Cortex of kidney (tissue), 1 donor: ENCODE measurements at places on chromosomes 2 and 18.

- no peak for DNase-seq
Measured at GRCh38 chr2:74894272-74894981, 60.5 kb downstream of the HK2 start.

DNA sequence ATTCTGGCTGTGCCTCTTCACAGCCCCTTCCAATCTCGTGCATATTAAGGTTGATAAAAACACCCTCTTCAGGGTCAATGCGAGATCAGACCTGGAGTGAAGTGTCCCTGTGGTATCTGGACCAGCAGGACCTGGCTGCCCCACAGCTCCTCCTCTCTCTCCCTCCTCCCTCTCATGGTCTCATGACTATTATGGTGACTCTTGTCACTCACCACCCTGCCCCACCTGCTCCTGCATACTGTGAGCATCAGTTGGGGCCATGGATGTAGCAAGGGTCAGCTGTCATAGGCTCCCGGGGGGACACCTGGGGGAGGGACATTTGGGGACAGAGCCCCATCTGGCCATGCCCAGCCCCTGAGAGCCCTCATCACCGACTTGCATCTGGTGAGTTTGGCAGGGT lies 50.2 kb downstream of the ODC1 start:
- DNase-seq: no peak

- DNase-seq: no peak
Measured at GRCh38 chr18:28163201-28163775, 13.6 kb downstream of the CDH2 start.

DNA sequence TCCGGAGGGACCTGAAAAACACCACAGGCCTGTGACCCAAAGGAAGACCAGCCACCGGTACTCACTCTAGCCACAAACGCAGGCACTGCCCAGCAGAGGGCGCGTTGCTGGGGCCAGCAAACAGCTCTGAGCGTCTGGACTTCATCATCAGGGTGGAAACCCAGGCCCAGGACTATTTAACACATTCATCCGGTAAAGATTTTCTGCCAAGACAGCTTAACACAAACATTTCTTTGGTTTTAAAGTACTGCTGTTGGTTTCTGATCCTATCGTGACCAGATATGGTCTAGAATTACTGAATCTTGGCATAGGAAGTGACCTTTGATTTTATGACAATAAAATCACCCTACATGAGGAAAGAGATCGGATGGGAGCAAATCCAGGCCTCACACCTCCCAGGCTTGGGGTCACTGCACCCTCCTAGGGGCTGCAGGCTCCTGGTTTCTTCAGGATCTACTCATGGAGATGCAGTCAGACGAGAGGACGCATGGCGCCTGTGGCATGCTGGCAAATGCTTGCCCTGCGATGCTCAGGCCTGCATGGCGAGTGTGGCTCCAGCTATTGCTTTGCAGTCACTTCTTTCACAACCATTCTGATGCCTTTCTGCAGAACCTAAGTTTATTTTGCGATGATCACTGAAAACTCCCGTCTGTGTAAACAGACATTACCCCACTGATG lies 130.4 kb downstream of the COL4A4 start:
- no peak for DNase-seq

DNA sequence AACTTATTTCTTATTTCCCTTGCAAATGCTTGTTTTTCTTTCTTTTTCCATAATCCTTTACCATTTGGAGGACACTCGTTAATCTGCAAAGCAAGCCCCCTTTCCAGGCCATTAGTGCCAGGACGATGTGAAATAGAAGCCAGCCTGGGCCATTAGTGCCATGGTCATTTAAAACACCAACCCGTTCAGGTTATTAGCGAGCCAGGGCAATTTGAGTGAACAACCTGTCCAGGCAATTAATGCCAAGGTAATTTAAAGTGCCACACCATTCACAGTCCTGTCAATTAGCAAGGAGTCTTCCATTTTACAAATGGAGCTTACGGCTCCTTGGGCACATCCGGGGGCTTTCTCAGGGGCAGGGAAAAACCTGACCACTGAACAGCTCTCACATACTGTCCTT lies 370.6 kb downstream of the HRH4 start:
- DNase-seq: no peak

DNA sequence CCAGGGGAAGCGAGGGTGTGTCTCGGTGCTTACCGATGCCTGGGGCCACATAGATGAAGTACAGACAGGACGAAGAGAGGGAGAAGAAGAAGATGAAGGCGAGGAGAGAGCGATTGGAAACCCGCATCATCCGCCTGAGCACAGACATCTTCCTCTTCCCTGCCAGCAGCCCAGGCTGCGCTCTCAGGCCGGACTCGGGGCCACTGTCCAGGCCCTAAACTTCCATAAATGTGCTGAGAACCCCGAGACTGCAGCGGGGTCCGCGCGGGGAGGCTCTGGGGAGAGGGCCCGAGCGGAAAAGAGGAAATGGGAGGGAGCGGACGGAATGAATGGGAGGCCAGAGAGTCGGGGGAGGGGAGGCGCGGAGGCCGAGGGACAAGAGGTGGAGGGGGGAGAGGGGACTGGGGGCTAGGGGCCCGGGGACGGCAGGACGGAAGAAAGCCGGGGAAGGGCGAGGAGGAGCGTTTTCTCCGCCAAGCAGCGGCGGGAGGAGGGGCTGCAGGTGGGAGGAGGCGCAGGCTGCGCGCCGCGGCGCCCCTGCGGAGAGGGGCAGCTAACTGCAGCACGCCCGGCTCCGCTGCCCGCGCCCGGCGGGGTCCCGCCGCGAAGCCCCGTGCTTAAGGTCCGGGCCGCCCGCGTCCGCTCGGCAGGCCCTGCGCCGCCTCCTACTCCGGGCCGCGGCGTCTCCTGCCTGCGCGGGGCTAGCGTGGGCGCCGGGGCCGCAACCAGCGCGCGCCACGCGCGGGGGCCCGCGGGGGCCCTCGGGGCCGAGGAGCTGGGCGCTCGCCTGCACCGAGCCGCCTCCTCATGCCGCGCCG lies at the start of gene B4GALT6:
Gene B4GALT6, minus strand, starts transcription at position 303 of the 818 bp plus-strand sequence. Its CDS starts 155 bp downstream, at position 148.
- DNase-seq: no peak

- no peak for DNase-seq
Measured at GRCh38 chr2:233832869-233833311, 21.4 kb downstream of the HJURP start.

GRCh38 chr2:174603280-174603679 lies 5.7 kb upstream of the WIPF1 start:
- no peak for DNase-seq

- DNase-seq: no peak
Measured at GRCh38 chr2:241546771-241547498, 11.6 kb upstream of the BOK start.

GRCh38 chr2:216486708-216487107 lies 11.9 kb upstream of the RPL37A start:
- DNase-seq: no peak

DNA sequence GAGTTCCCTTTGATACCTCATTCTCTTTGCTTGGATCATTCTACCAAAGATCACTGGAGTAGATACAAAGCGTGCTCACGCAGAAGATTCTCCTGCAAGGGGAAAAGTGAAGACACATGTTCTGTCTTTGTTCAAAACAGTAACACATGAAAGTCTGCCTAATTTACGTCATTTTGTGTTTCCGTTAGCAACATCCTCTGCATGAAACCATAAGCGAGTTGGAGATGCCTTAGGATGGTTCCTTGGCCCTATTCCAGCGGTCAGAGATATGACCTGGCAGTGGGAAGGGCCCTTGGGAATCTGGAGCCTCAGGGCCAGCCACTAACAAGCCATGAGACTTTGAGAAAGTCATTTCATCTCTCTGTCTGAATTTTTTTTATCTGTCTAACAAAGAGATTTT lies 180.9 kb upstream of the TWIST2 start:
- no peak for DNase-seq

DNA sequence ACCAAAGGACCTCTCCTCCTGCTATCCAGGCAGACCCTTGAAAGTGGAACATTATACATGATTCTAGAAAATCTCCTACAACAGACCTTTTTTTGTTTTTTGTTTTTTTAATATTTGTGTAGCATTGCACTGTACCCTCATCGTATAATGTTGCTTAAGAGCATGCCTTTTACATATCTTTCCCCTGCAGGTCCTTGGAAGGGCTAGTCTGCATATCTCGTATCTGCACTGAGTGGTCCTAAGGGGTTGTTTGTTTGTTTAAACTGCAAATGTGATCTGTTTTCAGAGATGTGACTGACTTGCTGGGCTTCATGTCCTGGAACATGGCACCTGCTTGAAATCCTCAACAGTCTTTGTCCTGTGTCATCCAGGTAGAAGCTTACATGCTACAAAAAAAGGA lies 204.1 kb downstream of the FAM210A start:
- no peak for DNase-seq

DNA sequence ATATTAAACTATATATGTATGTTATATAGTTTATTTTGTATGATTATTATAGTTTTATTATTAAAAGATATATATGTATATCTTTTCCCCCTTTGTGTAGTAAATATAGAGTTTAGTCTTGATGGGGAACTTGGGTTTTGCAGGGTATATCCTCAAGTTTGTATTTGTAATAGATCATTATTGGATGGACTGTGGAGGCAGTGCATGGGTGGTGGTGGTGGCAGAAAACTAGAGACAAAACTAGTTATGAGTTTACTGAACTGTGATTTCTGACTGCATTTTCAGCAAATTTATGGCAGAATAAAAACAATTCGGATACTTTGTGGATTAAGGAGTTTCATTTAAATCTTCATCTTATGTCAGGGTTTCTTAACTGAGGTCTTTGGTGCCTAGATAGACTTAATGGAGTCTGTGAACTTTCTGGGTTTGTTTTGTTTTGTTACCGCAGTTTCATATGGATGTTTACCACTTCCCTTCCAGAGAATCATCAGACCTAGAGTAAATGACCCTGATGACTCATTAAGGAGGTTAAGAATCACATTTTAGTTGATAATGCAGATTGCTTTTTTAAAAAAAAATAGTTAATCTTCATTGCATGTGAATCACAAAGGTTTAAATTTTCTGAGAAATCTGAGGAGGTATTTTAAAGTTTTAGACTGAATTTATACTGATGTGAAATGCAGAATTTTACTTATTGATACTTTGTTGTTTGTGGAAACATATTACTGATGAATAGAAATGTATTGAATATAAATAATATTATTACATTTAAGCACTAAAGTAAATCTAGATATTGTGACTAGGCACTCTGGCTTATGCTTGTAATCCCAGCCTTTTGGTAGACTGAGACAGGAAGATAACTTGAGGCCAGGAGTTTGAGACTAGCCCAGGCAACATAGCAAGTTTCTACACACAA lies 14.5 kb downstream of the EPC2 start:
- no peak for DNase-seq

DNA sequence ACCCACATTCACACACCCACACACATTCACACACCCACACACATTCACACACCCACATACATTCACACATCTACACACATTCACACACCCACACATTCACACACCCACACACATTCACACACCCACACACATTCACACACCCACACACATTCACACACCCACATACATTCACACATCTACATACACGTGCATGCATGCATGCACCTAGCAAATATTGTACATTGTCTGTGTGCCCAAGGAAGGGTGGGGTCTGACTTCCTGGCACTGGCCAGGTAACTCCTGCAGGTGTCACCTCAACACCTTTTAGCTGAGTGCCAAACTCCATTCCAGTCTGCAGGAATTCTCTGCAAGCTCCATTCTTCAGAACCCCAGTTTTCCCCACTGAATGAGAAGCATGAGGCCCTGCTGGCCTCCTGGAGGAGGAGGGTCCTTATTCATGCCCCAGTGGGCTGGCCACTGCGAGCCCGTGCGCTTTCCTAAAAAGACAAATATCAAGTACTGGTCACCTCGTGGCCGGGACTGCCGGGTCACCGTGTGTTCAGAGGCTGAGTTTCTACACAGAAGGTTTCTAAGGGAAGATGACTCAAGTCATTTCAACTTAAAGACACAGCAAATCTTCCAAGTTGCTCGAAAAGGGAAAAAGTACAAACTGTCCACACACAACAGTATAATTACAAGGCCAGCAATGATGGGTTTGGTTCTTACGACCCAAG lies 131.5 kb downstream of the HDAC4 start:
- DNase-seq: no peak

DNA sequence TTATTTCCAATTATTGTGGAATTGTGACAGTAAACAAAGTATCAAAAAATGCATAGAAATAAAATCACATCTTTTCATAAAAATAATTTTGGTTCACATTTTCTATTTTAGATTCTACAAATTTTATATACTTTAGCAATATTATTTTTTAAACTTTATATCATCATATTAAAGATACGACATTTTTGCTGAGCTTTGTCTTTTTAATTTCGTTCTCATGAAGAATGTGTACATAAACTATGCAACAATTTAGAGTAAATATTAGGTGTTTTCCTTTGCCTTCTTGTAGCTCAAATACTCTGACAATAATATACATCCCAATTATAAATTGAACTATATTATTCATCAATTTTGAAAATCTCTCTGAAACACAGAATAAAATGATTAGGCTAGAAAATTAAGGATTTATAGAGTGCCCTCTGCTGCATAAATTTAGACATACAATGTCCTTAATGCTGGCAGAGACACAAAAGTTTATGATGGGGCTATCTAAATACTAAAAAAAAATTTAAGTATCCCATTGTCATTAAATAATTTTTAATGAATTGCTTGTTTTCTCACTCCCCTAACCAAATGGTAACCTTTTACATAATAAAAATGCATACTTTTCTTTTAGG lies 45.7 kb downstream of the CCDC102B start:
- no peak for DNase-seq

- DNase-seq: no peak
Measured at GRCh38 chr2:165239230-165239629, at the start of gene SCN2A. Gene SCN2A (plus strand): TSS chr2:165239414. CDS start chr2:165295824, 56,410 bp downstream.

DNA sequence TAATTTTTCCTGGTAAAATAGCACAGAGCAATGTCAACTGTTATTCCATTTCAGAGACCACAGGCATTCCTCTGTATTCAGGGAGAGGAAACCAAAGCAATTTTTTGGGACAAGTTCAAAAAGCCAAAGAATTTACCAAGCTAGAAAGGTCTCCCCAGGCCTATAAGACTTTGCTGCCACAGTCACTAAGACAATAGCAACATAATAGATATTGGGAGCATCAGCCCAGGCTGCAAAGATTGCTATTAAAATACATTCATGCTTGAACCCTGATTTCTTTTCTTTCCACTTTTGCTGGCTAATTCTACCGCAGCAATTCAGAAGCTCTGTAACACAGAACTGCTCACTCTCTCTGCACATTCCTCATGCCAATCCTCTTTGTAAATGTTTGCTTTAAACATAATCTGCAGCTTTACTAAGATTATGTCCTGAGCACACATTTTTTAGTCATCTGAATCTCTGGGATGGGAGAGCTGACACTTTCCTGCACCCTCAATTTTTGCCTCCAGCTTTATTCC lies 76.3 kb downstream of the CLHC1 start:
- no peak for DNase-seq

DNA sequence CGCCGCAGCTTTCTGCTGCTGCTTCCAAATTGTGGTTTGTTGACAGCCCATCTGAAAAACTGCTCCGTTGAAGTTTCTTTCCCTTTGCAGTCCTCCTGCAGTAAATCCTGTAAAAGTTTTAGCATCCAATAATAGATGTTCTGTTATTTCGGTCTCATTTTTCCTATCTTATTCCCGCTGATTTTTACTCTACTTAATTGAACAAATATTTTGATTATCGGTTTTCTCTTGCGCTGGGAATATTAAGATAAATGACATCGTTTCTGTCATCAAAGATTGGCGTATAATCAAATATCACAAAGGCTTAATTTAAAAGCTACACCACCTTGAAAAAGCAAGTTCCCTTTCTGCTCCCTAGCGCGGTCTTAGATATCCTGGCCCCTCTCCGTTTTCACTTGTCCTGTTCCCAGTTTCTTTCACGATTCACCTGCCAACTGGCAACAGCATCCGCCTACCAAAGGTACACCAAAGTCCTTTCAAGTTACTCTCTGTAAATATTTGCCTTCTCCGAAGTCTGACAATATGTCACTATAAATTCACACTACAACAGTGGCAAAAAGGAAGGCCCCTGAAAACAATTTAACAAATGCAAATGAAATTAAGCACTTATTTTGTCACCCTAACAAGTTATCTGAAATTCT lies 1.0 kb upstream of the STRN start:
- DNase-seq: no peak
